ENCODE measurements at places on chromosomes 5 and 9.

- no peak for DNase-seq
Measured at GRCh38 chr5:122639864-122640263, 135.0 kb upstream of the SNX2 start.

DNA sequence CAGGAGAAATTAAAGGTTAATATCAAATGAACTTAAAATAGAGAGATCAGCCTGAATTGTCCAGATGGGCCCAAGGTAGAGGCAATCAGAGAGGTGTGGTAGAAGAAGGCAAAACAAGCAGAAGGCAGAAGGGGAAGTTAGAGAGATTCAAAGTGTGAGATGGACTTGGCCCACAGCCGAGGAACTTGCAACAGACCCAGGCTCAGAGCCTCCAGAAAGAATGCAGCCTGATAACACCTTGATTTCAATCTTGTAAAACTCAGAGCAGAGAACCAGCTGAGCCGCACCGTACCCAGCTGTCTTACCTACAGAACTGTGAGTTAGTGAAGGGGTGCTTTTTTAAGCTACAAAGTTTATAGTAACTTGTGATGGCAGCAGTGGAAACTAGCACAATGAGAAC is 190.9 kb downstream of the RFK start:
- no peak for DNase-seq

GRCh38 chr5:77893225-77893860 is 117.2 kb upstream of the TBCA start:
- peak; percentile 60 for DNase-seq

- DNase-seq = no peak
Measured at GRCh38 chr5:96823900-96824380, 16.2 kb upstream of the ERAP1 start.
